Placental pericyte (primary cell): ENCODE measurements at places on chromosomes 7 and 10. TPM values are rescaled to one million over a fixed set of nuclear protein-coding genes. Genes with fewer than 3 reads are reported as not detected.

The CPA1 gene
- 1.8 TPM in 1 of 2 replicates, not detected in the other for total RNA-seq

The SPDYE5 gene
- not detected in 2 replicates for total RNA-seq

The IL2RA gene
- total RNA-seq, result not detected in 2 replicates

The OR2A42 gene
- not detected in 2 replicates for total RNA-seq

The LIPN gene
- total RNA-seq, result not detected in 2 replicates
